Epithelial cell of alveolus of lung (primary cell): ENCODE measurements at places on chromosomes 2 and 18. TPM values are rescaled to one million over a fixed set of nuclear protein-coding genes. Genes with fewer than 3 reads are reported as not detected.

Gene CNGA3
- total RNA-seq: not detected in 2 replicates

Gene C2orf80
- not detected in 2 replicates for total RNA-seq

Gene CREG2
- 0.91 TPM in 1 of 2 replicates, not detected in the other for total RNA-seq

Gene BOLA3
- total RNA-seq: 30.9 and 89.6 TPM in 2 replicates

Gene APLF
- 2.6 and 2.8 TPM in 2 replicates for total RNA-seq

Gene MYO1B
- 46.2 and 72.1 TPM in 2 replicates for total RNA-seq

Gene ADD2
- 0.88 and 1.4 TPM in 2 replicates for total RNA-seq

Gene RUFY4
- not detected in 2 replicates for total RNA-seq
